ENCODE measurements at places on chromosomes 4 and X.

GRCh38 chrX:10508891-10509290 is 111.5 kb downstream of the MID1 start:
- no peak for DNase-seq

DNA sequence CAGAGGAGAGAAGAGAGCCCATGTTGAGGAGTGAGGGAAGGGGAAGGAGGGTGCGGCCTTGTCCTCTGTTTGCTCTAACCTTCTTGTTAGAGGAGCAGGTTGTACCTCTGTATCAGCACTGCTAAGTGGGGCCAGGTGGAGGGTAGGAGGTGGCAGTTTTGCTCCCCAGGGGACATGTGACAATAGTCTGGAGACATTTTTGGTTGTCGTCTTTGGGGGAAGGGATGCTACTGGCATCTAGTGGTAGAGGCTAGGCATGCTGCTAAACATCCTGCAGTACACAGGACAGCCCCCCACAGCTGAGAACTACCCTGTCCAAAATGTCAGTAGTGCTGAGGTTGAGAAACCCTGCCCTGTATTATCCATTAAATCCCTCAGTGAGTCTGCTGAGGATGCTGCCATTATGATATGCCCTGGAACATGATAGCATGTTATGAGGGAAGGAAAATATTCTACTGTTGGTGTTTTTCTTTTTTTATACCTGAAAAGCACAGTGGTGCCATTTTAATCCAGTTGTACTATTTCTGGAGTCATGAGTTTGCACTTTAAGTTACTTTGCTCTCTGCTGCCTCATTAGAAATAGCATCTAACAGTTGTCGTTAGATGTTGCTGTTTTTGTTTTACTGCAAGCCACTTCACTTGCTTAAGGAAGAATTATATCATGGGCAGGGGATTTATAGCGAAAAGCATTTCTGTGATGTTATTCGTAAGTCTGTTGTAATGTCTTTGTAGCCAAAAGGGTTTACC is 90.6 kb downstream of the LRP2BP start:
- DNase-seq = no peak

DNA sequence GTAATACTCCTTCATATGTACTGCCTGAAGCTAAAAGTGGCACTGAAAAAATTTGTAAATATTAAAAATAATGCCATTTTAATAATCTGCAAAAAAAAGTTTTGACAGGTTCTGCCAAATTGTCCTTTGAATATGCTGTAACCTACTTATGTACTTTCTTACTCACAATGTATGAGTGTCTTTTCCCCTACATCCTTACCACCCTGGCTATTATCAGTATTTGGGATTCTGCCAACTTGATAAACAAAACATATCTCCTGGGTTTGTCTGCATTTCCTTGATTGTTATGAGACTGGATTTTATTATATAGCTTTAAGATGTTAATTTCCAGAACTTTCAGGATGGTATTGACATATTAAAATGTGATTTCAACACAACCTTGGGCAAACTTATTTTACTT is 187.9 kb downstream of the CHM start:
- no peak for DNase-seq

DNA sequence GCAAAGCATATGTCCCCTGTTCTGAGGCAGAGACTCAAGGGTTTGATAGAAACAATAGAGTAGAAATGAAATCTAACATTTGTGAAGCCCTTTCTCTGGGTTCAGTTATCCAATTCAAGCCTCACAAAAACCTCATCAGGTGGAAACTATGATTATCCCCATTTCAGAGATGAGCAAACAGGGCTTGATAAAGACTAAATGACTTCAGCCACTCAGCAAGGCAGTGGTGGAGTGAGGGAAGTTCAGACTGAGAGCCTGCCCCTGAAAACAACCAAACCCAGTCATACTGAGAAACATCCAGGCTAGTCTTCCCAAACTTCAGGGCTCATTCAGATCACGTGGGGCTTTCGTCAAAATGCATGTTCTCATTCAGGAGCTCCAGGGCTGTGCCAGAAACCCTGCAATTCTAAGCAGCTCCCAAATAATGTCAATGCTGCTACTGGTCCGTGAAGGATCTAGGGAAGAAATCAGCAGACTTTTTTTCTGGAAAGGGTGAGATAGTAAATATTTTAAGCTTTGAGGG is 109.6 kb upstream of the KIT start:
- no peak for DNase-seq

GRCh38 chr4:183507925-183508696 is 3.3 kb downstream of the ING2 start:
- no peak for DNase-seq

Measured in RCC 7860 (cell line).